ENCODE measurements at places on chromosomes 2 and 18.

DNA sequence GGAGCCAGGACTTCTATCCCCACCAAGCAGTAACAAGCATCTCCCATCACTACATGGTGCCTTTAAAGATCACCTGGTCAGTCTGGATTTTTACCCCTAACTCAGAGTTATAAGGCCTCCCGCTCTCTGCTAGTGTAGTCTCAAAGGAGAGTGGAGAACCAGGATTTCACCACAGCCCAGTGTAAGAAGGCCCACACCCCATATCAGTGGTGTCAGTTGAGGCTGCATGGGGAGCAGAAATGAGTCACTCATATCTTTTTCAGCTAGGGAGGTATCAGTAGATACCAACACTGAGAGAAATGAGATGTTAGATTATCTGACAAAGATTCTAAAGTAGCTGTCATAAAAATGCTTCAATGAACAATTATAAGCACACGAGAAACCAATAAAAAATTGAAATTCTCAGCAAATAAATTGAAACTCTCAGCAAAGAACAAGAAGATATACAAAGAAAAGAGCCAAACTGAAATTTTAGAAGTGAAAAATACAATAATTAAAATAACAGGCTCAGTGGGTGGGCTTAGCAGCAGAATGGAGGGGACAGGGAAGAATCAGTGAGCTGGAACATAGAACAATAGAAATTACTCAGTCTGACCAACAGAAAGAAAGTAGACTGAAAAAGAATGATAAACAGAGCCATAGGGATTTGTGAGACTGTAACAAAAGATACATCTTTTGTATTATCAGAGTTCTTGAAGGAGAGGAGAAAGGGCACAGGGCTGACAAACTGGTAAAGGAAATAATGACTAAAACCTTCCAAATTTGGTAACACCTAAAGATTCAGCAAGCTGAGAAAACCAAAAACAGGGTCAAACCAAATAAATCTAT lies 257.7 kb downstream of the ANAPC1 start:
- no peak for DNase-seq

DNA sequence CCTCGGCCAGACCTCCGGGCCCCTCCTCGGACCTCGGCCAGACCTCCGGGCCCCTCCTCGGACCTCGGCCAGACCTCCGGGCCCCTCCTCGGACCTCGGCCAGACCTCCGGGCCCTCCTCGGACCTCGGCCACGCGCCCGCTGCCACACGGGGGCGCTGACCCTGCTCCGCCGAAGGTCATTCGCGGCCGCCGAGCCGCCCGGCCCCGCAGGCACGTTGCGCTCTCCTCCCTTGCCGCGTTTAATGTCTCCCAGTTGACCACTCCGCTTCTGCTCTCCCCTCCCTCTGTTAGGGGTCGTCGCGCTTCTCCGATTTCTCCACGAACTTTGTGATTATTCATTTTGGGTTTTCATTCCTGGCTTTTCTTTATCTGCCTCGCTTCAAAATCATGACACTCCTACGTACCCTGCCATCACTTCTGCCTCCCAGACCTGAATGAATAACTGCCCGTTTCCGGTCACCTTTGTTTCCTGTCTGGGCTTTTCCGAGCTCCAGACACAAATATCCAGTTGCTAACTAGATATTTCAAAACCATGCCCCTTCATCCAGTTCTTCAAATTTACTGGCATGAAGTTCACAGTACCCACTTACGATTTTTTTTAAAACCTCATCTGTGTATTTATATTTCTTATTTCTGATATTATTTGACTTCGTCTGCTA lies 14.8 kb upstream of the COLEC12 start:
- no peak for DNase-seq

DNA sequence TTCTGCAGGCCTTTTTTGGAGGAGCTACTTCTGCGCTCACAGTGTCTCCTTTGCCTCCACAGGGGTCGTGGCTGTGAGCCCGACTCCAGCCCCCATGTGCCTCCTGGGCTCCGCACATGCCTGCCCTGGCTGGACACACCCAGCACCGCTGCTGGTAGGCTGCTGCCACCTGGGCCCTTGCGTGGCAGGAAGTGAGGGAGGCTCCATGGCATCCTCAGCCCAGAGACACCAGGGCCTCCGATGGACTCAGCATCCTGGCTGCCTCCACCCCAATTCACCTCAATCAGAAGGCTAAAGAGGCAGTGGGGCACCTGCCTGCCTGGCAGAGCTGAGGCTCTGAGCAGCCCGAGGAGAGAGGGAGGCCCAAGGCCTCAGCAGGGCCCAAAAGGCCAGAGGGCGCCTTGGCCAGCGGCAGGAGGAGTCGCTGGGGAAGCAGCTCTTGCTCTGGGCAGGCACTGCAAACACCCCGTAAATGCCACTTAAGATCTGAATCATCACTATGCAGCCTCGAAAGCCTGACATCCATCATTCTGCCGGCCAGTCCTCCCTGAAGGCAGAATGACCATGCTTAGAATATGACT lies 68.3 kb upstream of the OTOS start:
- no peak for DNase-seq

- DNase-seq, result no peak
Observed at GRCh38 chr2:162022290-162022945, 51.6 kb downstream of the DPP4 start.

GRCh38 chr18:48367557-48367956 lies 41.6 kb downstream of the ZBTB7C start:
- DNase-seq, result no peak

GRCh38 chr2:73920577-73921545 lies 5.8 kb upstream of the DGUOK start:
- no peak for DNase-seq

DNA sequence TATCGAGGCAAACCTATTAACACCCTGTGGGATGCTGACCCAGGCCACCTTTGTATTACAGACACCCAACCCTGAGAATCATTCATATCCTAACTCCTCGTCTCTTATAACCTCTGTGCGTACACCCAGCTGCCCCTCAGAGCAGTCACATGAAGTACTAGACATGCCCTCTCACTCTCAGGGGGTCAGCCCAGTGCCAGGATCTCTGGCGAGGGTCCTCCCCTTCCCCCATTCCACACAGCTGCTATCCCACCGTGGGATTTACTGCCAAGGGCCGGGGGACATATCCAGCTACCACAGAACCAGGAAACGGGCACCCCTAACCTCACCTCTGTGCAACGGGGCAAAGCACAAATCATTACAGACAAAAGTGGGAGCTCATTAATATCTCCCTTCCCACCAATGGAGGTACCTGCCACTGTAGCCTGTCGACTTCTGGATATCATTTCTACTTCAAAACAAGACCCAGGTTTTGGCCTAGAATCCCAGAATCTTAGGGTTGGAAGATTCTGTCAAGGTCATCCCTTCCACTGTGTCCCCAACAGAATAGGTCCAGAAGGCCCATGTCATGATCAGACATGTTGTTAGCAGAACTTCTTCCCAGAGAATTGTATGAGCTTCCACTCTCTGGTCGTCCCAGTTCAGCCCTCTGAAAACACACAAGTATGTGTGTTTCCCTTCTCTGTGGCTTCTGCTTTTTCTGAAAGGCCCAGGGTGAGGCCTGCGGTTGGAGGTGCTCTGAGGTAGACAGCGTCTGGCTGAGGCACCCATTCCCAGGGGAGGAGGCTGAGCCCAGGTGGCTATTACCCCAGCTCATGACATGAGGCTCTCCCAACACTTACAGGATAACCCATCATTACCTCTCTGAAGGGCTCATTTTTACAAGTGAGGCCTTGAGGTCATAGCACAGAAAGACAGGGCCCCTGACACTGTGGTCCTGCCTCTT lies 1.7 kb downstream of the TMBIM1 start:
- no peak for DNase-seq

- DNase-seq, result no peak
Observed at GRCh38 chr18:54150226-54150625, 74.2 kb downstream of the MBD2 start.

DNA sequence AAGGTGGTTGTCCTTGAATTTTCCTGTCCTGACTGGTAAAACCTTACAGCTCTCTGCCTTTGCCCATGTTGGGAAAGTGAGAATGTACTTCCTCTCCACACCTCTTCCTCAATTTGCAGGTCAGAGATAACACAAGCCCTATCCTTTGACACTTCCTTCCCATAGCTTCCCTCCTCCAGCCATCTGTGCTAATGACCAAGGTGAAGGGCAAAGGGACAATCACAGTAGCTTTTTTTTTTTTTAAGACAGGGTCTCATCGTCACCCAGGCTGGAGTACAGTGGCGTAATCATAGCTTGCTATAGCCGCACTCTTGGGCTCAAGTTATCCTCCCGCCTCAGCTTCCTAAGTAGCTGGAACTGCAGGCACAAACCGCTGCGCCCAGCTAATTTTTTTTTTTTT lies 24.3 kb upstream of the STPG4 start:
- DNase-seq, result no peak

DNA sequence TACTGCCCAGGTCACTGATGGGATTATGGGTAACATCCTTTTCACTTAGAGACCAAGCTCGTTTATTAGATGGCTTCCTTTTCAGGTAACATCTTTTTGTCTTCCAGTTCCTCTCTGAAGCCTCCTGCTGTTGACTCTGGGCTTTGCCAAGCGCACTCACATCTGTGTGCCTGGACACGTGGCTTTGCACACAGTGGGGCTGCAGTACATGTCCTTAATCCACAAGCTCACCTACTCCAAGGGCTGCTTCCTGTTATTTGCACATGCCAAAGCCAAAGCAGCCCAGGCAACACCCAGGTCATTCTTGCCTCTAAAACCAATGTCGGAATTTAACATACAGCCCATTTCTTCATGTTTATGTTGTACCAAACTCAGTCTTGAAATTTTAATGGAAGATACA lies 124.2 kb upstream of the BOD1L2 start:
- no peak for DNase-seq

DNA sequence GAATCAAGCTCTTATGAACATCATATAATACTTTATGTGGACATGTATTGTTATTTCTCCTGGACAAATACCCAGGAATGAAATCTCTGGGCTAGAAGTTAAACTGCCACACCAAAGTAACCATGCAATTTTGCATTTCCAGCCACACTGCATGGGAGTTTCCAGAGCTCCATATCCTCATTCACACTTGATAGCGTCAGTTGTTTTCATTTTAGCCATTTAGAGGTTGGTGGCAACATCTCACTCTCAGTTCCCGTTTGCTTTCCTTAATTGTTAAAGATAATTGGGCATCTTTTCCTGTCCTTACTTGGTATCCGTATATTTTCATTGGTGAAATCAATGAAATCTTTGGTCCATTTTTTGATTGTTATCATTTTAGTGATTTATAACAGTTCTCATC lies 47.8 kb downstream of the SH3YL1 start:
- DNase-seq, result no peak

GRCh38 chr2:70886541-70886987 lies 49.1 kb upstream of the ATP6V1B1 start:
- DNase-seq, result no peak

GRCh38 chr2:134985061-134985460 lies 62.2 kb downstream of the MAP3K19 start:
- DNase-seq, result no peak

DNA sequence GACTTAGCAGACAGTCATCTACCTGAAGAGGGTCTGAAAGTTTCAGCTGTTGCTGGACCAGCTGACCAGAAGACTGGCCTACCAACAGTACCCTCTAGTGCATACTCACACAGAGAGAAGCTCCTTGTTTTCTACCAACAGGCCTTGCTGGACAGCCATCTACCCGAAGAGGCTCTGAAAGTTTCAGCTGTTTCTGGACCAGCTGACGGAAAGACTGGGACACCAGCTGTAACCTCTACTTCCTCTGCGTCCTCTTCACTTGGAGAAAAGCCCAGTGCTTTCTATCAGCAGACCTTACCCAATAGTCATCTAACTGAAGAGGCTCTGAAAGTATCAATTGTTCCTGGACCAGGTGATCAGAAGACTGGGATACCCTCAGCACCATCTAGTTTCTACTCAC lies 63.2 kb downstream of the ALMS1 start:
- no peak for DNase-seq

GRCh38 chr2:235286622-235287374 lies 207.0 kb upstream of the AGAP1 start:
- DNase-seq, result no peak

DNA sequence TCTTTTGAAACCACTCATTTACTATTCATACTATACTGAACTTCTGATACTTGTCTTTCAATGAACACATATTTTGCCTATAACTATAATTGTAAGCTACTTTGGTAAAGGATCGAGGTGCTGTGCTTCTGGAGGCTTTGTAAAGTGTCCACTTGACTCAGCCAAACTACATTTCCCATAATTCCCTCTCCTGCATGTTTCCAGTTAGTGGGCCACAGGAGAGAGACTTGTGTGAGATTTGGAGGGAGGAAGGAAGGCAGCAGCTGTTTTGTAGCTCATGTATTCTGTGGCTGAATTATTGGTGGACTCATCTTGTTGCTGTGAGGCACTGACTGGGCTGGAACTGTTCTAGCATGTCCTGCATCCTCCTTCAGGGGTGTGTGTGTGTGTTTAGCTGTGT lies 328.8 kb downstream of the ARL6IP6 start:
- no peak for DNase-seq

Data from NCI-H1092 treated with DMSO at 0.1 percent for 48 hours (cell line).